Foreskin melanocyte (primary cell): ENCODE measurements at places on chromosomes 7 and 10.

DNA sequence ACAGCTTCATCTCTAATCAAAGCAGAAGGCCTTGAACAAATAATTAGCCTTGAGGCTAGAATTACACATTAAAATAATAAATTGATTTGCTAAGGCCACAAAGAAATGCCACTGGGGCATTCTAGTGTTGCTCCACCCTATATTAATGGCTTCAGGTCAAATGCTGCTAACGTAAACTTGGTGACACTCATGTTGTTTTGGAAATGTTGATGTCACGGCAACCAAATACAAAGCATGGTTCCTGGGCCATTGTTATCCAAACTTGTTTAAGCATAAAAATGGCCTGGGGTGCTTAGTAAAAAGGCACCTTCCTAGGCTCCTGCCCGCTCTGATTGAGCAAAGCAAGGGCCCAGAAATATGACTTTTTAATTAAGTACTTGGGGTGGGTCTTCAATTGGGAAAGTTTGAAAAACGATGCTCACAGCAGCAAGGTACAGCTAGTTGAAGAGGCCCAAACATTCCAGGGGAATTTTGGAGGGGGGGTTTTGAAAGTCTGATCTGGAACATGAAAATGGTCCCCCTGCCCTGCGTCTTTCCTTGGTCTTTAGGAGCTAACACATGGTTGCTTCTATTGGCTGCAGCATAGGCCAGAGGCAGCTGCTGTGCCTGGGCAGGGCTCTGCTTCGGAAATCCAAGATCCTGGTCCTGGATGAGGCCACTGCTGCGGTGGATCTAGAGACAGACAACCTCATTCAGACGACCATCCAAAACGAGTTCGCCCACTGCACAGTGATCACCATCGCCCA lies 67.8 kb downstream of the ABCC2 start:
- no peak for DNase-seq

- DNase-seq: no peak
These were observed 155.6 kb downstream of the TAX1BP1 start for GRCh38 chr7:27895551-27895950.

DNA sequence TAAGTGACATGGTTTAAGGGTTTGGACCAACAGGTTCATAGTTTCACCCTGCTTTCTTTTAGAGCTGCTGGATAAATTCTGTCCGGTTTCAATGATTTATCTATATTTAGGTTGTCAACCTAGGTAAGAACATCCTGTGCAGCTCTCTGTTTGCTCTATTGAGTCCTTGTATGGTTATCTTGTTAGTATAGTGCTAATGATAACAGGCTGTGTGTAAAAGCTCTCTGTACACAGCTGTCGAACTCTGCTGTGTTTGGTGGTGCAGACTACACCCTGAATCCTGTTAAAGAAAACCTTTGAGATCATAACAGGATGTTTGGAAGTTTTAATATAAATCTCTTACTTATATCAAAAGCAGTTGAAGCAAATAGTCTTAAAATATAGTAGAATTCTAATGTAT lies 219.2 kb downstream of the SDK1 start:
- no peak for DNase-seq

DNA sequence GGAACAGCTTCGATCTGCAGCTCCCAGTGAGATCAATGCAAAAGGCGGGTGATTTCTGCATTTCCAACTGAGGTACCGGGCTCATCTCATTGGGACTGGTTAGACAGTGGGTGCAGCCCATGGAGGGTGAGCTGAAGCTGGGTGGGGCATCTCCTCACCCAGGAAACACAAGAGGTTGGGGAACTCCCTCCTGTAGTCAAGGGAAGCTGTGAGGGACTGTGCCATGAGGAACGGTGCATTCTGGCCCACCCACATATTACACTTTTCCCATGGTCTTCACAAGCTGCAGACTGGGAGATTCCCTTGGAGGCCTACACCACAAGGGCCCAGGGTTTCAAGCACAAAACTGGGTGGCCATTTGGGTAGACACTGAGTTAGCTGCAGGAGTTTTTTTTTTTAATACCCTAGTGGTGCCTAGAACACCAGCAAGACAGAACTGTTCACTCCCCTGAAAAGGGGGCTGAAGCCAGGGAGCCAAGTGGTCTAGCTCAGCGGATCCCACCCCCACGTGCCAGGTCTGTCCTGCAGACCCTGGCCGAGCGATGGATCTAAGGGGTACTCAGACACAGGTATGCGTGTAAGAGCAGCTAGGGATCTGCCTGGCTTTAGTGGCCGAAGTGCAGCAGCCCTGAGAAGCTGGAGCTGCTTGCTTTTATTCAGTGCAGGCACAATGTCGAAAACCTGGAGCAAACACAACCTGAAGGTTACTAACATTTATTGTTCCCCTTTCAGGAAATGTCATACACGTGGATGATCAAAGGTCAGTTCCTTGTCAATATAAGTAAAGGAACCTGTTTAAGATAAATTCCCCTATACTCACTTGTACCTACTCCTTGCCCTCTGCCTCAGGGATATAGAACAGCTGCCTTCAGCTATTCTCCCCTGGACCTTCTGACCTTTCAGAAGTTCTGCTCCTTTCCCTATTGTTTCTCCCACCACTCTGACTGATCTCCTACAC lies 3.1 kb upstream of the SAMD9 start:
- DNase-seq: no peak

GRCh38 chr10:86958901-86959736 lies 720 bp downstream of the SNCG start:
- DNase-seq: no peak

DNA sequence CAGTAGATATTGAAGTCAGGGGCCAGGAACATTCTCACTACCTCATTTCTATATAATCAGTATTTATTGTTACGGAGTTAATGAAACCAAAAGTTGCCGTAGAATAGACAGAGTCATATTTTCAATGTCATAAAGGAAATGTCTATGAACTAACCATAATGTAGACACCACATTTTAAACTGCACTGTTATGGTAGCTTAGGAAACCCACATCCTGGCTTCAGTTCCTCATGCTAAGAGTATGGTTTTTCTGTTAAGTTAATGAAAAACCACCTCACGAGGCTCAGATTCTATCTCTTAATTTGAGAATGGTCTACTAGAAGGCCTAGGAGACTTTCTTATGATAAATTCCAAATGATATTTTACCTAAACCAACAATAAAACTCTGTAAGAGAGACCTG lies 166.5 kb downstream of the TMEM26 start:
- no peak for DNase-seq

GRCh38 chr7:134799377-134799776 lies 19.9 kb downstream of the CALD1 start:
- DNase-seq: no peak

DNA sequence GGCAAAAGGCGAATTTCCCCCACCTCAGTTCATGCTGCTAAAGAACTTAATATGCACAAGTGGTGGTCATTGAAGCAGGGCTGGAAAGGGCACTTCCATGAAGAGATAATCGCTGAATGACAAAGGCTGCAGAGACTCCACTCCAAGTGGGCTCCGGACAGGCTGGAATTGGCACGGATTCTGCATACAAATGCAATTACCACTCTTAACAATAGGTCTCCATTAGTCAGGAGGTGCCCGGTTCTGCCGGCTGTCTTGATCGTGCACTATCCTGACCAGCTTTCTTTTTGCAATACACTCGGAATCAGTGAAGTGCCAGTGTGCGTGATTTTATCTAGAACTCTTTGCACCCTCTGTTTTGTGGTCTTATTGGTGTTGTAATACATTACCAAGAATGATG lies 49.7 kb downstream of the INSYN2A start:
- DNase-seq: no peak

DNA sequence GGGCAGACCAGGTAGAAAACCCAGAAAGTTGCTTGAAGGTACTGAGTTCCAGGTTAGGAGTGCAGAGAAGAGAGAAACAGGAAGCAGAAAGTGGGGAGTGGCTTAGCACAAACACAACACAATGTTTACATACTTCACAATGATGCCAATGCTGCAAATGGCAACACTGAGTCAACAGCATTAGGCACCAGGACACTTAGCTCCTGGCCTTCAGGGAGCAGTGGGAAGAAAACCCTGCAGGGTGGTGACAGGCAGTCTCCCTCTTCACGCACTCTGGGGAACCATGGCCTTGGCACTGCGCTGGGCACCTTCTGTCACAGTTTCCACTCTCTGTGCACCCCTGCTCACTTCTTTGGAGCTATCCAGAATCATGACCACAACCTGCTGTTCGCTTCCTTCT lies 7.3 kb downstream of the ICA1 start:
- DNase-seq: no peak

- DNase-seq: no peak
These were observed 17.3 kb downstream of the IL2RA start for GRCh38 chr10:6044751-6045313.

DNA sequence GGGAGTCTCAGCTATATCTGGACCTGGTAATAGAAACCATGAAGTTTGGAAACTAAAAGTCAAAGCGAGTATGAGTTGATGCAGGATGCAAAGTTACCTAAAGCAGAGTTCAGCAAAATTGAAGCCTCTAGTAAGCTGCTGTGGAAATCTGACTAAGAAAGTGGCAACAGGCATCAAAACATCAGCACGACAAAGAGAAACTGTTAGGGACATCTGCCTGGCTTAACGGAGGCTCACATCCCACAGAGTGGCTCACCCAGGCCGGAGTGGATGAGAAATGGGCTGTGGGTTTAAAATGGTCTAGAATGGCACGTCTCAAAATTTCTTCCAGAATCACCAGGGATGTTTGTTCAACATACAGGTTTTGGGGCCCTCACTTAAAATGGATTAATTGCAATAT lies 164.1 kb upstream of the NPY start:
- DNase-seq: no peak

DNA sequence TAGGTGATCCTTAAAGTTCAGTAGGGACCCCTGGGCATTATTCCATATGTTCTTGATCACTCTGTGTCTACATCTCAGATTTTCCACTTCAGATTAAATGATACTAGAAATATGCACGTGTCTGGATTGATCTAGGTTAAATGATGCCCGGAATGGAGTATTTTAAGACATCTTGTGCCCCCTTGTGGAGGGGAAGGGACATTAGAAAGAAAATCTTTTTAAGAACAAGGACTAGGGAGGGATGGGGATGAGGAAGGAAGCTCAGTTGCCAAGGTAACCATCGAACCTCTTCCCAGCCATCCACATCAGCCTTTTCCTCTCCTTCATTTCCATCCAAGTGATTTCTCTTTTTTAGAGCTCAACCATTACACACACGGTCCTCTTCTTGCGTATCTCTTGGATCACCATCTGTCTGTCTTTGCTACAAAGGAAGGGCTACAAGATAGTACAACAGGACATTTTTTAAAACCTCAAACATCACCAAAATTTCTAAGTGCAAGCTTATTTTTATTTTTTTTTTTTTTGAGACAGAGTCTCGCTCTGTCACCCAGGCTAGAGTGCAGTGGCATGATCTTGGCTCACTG lies 40.5 kb downstream of the PRSS2 start:
- peak; percentile 16 for DNase-seq

DNA sequence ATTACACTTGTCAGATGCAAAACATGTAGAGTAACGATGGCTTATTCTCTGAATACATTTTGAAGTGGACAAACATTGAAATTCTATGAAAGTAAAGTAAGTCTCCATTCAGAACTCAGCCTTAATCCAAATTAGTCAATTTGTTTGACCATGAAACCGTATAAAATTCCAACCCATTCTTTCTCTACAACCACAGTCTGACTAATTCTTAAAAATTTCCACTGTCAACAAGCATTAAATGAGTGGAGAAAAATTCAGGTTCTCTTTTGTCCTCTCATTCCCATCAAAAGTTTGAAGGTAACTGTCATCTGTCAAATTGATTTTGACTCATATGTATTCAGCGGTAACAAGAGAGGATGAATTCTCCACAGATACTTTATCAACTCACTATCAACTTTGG lies 1031.5 kb downstream of the SORCS1 start:
- no peak for DNase-seq

GRCh38 chr10:60957667-60958221 lies 13.8 kb upstream of the RHOBTB1 start:
- no peak for DNase-seq

GRCh38 chr7:118085000-118085399 lies 99.0 kb upstream of the LSM8 start:
- no peak for DNase-seq

- no peak for DNase-seq
These were observed 892.0 kb upstream of the CELF2 start for GRCh38 chr10:10125676-10126075.

GRCh38 chr7:137354961-137355360 lies 11.4 kb upstream of the PTN start:
- no peak for DNase-seq
